ENCODE measurements at places on chromosomes 5 and 9.

- DNase-seq, result no peak
These were observed 125.3 kb upstream of the SLC44A1 start for GRCh38 chr9:105119156-105119555.

DNA sequence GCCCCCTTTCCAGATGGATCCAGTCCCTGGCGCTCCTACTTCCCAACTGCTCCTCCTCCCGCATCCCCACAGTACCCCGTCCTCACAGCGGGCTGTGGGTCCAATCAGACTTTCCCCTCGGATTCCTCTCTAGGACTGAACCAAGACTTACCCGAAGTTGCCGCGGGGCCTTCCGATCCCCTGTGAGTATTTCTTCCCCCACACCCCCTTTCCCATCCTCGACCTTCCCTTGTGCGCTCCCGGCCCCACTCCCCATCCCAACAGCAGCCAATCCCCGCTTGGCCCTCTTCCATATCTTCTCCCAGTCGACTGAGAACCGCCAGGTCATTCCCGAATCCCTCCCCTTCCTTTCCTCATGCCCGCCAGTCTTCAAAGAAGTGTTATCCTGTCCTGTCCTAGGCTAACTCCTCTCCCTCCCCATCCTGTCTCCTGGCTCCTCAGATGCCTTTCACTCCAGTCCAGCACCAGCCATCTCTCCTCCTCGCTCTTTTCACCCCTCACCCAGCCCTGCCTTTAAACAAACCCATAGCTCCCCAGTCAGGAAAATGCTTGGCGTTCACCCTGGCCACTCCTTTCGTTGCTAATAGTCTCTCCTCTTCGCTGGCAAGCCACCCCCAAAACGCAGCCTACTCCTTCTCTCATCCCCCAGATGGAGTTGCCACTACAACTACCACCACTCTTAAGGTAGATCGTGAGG is 646 bp downstream of the SWI5 start:
- DNase-seq, result no peak

DNA sequence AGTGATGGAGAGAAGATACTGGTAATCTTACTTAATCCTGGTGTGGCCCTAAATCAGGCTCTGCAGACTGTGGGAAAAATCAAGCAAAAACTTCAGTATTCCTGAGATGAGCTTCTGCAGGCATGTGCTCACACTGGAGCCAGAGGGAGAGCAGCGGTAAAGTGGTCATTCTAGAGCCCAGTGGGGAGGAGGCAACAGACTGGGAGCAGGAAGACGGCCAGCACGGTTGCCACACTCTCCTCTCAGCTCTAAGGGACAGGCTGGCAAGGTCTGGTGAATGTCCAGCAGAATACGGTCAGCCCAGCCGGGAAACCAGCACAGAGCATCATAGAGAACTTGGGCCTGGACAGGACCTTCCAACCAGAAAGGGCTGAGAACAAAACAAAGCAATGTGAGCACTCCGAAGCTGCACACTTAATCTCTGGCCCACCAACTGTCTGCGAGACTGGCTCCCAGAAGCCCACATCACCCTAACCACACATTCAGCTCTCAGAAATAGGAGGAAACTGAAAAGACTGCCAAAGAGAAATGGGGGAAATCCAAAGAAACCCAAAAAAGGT is 30.3 kb downstream of the MED27 start:
- DNase-seq, result no peak

GRCh38 chr5:111932199-111932598 is 175.2 kb upstream of the NREP start:
- DNase-seq, result no peak

DNA sequence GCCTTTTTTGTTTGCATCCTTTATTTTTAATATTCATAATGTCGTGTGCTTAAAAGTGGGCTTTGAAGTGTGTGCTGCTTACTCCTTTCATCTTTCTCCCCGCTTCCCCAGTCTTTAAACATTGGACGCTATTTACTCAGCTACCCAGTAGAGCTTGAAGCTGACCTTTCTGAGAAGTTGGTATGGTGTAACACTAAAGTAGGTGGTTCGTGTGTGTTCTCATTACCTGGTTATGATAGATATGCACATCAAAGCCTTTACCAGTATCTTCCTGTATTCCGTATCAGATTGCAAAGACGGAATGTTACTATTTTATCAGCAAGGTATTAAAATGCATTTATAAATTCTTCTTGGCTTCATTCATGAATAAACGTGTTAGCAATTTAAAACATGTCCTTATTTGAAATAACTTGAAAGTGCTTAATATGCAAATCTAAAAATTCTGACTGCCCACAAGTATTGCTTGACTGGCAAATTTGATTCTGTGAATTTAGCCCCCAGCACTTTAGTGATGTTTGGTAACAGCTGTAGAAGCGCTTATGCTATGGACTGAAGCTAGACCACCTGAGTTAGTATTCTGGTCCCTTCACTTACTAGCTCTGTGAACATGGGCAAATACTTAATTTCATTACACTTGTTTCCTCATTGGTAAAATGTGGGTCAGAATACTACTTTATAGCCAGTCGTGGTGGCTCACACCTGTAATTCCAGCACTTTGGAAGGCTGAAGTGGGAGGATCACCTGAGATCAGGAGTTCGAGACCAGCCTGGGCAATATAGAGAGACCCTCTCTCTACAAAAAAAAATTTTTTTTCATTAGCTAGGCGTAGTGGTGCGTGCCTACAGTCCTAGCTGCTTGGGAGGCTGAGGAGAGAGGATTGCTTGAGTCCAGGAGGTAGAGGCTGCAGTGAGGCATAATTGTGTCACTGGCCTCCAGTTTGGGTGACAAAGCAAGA is 1.7 kb downstream of the RRAGA start:
- no peak for DNase-seq

DNA sequence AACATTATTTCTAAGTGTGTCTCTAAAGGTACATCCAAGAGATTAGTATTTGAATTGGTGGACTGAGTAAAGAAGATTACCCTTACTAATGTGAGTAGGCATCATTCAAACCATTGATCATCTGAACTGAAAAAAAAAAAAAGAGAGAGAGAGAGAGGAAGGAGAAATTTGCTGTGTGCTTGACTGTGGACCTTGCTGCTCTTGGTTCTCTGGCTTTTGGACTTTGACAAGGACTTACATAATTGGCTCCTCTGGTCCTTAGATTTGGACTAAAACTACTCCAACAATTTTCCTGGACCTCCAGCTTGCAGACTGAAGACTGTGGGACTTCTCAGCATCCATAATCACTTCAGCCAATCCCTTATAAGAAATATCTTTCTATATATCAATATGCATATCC is 1091.9 kb upstream of the EDIL3 start:
- DNase-seq, result no peak

DNA sequence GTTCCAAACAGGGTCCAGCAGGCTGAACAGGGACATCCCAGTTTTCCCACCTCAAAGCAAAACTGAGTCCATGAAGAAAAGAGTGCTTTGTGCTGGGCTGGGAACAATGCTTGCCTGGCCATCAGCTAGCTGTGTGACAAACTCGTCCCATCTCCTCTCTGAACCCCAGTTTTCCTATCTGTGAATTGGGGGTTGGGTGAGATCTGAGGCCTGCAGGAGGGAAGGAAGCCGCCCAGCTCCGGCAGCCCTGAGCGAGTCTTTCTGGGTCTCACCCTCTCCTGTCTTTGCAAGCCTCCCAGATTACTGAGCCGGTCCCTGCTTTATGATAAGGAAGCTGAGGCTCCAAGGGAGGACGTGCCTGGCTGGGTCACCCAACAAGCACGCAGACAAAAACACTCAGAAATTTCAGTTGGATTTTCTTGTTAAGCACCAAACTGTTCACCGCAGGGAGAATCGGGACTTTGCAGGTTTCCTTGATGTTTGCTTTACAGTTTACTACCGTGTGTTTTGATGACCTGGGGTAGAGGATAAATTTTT is 82.6 kb upstream of the LMX1B start:
- DNase-seq, result no peak

DNA sequence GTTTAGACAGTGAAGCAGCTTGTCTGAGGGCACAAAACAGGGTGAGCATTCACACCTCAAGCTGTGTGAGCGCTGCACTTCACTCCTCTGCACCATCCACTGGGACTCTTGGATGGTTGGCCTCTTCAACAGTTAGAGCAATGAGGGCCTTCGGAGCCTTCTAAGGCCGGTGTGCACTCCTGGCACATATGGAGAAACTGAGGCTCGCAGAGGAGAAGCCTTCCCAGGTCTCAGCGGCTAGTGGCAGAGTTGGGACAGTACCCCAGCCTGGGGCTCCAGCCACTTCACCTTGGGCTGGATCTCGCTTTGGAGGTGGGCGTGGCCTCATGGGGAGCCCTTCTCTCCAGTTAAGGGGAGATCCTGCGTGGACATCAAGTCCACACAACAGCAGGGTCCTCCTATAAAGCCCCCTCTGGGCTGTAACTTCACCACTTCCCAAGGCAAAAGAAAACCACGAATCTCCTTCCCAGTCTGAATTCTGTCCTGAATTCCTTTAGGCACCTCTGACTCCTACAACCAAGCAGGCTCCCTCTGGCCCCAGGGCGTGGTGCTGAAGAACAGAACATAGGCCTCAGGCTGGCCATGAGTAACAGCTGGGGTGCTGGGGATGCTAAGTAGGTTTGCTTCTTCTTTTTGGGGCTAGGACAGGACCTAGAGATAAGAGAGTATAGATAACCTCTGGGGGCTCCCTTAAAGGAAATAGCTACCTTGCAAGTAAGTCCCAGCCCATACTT is 30.5 kb upstream of the CSF1R start:
- no peak for DNase-seq

DNA sequence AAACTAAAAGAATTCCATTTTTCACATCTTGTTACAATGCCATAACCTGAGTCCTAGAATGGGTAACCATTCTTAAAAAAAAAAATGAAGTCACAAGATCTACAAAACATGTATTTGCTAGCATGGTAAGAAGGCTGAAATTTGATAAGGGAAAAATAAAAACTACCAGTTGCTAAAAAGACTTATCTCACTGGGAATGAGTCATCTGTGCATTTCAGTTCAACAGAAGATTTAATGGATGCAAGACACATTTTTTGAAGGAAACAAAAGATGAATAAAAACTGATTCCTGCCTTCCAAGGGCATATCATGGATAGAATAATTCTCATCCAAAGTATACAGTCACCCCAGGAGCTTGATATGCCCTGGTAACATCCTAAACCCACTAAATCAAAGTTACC is 47.2 kb downstream of the SGTB start:
- no peak for DNase-seq

- no peak for DNase-seq
These were observed 16.7 kb downstream of the DNM1 start for GRCh38 chr9:128219831-128220230.

DNA sequence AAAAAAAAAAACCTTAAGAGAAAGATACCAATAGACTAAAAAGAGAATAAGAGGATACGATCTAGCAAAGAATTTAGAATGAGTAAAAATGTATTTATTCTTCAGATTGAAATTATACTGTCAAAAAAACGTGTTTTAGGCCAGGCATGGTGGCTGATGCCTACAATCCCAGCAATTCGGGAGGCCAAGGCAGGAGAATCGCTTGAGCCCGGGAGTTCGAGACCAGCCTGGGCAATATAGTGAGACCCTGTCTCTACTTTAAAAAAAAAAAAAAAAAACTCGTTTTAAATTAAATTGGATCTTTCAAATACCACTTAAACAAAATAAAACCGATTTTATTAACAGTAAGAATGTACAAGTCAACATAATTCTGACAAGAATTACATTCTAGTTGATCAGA is 41.8 kb downstream of the FBXL17 start:
- no peak for DNase-seq

All from activated effector memory CD4-positive, alpha-beta T cell treated with anti-CD3 and anti-CD28 coated beads, Interleukin-2, amount 50 U/mL, for 16 hours (primary cell).